ENCODE measurements at places on chromosomes 3 and 15. TPM values are rescaled to one million over a fixed set of nuclear protein-coding genes. Genes with fewer than 3 reads are reported as not detected.

FANCI gene
- 3.2 TPM for total RNA-seq

- no peak for DNase-seq
These were observed 45.1 kb downstream of the HMCES start for GRCh38 chr3:129323651-129324294.

C3orf62 gene
- 2.1 TPM for total RNA-seq

LMCD1 gene
- total RNA-seq, result 48.1 TPM

DNA sequence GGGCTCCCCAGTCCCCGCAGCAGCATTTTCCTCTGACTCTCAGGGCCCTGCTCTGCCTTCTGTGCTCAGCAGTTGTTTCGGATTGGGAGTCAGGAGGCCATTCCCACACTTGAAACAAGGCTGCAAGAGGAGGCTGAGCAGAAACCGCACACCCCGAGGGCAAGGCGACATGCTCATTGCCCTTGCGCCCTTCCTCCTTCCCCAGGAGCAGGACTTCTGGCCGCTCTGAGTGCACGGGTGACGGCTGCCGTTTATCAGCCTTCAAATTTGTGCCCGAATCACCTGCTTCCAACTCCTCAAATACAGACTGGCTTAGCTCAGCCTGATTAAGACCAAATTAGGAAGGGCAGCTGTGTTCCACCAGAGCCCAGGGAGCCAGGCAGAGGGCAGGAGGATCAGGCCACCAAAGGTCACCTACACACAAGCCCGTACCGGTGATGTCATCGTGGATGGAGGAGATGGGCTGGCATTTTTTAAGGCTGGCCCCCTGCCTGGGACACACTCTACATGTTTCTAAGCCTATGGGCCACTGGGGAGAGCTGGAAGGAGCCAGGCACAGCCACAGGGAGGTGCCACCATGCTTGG lies 38.1 kb downstream of the TM2D3 start:
- peak; percentile 53 for DNase-seq

- DNase-seq, result no peak
These were observed 6.5 kb downstream of the CELF6 start for GRCh38 chr15:72313448-72313840.

FOXL2 gene
- not detected for total RNA-seq

GRCh38 chr3:135261916-135262315 lies 466.9 kb downstream of the EPHB1 start:
- DNase-seq, result no peak

Measured in Right ventricle myocardium inferior (tissue), 1 donor.